Retinal pigment epithelial cell (primary cell): ENCODE measurements at places on chromosomes 3 and 15.

DNA sequence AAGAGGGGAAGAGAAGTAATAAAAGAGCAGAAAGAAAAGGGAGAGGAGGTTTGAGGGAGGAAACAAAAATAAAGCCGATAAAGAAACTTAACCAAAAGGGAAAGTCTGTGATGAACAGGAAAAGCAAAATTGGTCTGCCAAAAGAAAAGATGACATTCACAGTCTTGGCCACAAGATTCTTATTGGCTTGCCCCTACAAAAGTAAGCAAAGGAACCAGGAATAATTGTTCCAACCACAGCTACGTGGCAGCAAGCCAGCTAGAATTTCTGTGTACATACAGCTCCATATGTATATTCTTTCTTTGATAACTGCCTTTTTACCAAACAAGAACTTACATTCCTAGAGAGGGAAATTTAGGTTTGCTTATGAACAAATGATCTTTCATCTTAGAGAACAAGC lies 79.6 kb downstream of the MLH1 start:
- no peak for DNase-seq

DNA sequence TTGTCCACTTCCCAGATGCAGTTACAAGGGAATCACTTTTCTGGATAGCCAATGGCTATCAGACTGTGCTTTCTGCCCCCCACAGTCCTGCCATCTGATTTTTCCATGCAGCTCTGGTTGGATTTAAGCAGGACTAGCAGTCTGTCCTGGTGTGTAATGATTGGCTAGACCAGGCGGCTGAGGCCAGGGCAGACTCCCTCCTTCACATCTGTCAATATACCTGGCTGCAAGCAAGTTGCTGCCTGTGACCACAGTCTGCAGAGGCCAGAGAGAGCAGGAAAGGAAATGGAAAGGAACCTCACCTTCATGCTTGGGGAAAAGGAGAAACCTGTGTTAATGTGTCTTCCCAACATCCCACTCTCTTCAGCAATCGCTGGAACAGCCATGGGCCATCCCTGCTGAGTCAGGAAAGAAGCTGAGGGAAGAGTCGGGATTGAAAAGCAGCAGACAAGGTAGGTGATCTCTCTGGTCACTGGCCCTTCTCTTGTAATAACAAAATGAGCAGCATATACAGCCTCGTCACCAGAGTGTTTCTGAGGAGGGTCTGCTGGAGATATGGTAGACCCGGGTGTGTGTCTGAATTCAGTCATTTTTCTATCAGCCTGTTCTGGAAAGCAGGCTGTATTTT lies 126.7 kb upstream of the PHLDB2 start:
- DNase-seq, result no peak

DNA sequence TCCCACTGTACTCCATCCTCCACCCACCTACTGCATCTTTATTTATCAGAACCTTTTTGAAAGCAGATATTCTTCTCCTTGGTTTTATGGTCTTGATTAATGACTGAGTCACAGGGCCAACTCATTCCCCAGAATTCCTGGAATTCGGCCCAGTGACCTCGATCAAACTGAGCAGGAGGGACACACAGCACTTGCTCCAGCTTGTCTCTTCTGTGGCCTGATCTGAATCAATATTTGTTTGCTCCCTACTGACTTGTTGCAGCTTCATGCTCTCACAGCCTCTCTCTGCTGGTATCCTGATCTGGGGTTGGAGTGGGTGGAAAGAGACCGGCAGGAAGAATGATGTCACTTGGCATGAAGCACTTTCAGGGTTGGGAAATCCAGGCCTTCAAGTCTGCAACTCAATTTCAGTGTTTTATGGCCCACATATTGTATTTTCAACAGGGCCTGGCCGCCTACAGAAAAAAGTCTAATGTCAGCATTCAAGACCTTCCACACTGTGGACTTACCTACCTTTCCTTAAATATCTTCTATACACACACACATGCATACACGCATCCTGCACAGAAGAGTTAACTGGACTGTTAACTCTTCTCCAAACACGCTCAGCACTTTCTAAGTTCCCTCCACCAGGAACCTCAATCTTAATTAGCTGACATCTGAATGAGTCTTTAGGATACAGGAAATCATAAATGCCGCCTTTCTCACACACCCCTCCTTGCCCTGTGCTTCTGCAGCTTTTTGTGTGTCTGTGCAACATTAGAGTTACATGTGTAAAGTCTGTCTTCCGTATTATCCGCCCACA lies 4.6 kb downstream of the ANXA2 start:
- DNase-seq, result no peak

DNA sequence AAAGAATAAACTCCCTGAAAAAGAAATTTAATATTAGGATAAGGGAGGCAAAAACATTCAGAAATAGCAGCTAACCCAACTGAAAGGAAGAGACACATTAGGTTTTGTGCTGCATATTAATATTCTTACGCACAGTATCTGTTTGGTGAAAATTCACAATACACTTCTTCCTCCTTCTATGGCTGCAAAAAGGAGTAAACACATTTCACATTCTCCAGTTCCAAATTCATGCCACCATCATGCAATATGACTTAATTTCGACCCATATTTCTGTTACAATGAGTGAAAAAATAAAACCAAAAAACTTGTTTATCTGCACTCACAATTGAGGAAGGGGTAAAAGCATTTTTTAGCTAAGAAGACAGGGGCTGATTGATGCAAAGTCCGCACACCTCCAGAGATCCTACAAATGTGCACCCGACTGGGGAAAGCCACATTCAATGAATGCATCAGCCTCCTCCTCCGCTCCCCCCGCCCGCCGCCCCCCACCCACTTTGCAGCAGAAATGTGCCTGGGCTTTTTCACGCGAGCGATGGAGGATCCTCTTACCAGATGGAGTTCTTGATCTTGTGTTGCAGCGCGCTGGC lies 1.0 kb downstream of the RFX7 start:
- no peak for DNase-seq

DNA sequence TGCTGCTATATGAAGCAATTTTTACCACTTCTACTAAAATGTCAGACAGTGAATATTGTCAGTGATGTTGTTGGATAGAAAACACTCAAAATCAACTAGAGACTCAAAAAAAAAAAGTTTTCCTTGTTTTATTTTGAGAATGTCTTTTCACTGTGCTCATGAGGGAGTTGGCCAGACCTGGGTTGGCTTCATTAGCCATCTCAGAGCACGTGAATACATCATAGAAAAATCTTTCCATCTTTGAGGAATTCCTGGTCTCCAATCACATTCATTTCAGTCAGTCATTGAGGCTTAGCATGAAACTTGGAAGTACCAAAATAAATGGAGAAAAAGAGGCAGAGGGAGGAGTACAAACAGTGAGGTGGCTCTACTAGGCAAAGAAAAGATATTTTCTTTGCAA lies 57.6 kb upstream of the CMSS1 start:
- no peak for DNase-seq

- no peak for DNase-seq
Measured at GRCh38 chr15:60620708-60621107, 141.8 kb upstream of the ICE2 start.

GRCh38 chr3:143216709-143217182 lies 97.2 kb downstream of the CHST2 start:
- no peak for DNase-seq

GRCh38 chr3:31050296-31050695 lies 155.8 kb upstream of the GADL1 start:
- DNase-seq, result no peak

GRCh38 chr15:47124430-47125102 lies 592.7 kb upstream of the SEMA6D start:
- no peak for DNase-seq

GRCh38 chr3:71087143-71088018 lies 496.1 kb downstream of the FOXP1 start:
- DNase-seq, result no peak

DNA sequence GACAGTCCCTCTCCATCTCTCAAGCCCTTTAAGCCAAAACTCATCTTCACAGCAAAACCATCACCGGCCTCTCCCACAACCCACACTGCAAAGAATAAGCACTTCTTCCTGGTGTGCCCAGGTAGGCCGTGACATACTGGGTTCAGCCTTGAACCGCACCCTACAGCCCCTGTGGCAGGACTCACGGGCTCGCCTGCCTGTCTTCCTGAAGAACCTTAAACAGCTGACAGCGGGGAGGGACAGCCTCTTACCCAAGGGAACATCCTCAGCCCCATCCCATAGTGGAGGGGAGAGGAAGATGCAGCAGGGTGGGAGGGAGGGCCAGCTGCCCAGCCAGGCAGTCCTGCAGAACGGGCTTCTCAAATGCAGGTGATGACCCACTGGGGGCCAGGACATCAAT lies 40.2 kb downstream of the TBC1D2B start:
- DNase-seq, result no peak

DNA sequence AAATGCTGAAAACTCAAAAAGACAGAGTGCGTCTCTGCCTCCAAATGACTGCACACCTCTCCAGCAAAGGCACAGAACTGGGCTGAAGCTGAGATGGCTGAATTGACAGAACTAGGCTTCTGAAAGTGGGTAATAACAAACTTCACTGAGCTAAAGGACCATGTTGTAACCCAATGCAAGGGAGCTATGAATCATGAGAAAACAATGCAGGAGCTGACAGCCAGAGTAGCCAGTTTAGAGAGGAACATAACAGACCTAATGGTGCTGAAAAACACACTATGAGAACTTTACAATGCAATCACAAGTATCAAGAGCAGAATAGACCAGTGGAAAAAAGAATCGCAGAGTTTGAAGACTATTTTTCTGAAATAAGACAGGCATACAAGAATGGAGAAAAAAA lies 10.1 kb upstream of the AVEN start:
- peak; percentile 73 for DNase-seq

GRCh38 chr3:107416138-107416537 lies 38.9 kb downstream of the CCDC54 start:
- DNase-seq, result no peak

DNA sequence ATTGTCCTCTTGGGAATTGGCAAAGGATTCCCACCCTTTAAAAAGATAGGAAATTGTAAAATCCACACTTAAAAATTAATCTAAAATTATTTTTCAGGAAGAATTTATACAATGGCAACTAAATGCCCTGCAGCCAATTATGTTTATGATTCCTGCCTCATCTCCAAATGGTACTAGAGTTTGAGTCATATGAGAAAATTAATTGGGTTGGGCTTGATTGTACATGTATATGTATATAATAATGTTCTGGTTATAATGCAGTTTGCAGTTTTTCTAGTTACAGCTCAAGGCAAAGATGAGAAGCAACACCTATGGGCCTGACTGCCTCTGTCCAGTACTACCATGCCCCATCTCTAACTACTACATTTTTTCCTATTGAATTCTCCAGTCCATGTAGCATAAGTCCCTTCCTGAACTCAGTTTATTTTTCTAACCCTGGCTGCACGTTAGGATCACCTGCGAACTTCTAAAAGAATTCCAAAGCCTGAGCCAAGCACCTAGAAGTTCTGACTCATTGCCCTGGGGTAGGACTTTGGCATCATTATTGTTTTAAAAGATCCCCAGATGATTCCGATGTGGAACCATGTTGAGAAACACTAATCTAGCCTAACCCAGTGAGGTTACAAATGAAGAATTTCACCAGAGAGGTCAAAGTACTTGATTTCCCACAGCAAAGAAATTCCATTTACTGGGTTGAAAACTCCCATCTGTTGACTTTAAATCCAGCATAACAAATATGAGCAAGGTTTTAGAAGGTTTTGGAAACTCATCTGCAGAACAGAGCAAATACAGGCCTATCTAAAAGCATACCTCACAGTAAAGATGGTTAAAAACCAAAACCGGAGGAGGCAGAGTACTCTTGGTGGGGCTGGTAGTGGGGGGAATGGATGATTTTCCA lies 19.4 kb downstream of the TGFBR2 start:
- DNase-seq, result peak; percentile 80

DNA sequence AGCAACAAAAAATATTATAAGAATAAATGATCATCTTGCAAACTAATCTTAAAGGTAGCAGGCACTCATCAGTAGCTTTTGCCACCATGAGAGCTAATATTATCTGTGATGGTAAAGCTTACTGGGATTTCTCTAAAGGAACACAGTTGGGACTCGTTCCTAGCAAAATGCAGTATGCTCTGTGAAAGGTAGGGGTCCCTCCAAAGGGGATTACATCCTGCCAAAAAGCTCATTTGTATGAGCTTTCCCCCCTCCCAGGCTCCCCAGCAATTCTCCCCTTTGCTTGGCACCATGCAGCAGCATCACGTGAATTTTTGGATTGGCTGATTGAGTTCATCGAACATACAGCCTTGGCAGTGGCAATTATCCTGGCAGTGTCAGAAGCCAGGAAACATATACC lies 361.0 kb upstream of the PLSCR5 start:
- no peak for DNase-seq

- DNase-seq, result no peak
Measured at GRCh38 chr3:178206521-178206920, 329.7 kb upstream of the KCNMB2 start.

GRCh38 chr3:17142516-17142915 lies 257.8 kb downstream of the PLCL2 start:
- no peak for DNase-seq

DNA sequence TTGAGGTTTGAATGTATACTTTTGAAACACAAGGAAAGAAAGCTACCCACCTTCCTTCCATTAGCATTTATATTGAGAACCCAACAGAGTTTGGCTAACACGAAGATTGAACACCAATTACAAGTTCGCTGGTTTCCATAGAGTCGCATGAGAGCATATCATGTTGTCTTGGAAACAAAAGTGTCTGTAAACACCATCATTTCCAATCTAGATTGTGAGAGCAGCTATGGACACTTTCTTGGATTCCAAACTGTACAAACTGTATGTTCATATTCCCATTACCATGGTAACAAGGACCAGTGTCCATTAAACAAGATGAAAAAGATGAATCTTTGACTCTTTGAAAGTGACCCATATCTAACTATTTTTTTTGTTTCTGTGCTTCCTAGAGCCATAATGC lies 529.9 kb upstream of the ROBO1 start:
- DNase-seq, result no peak

- no peak for DNase-seq
Measured at GRCh38 chr15:23596736-23597135, 31.3 kb downstream of the MKRN3 start.

GRCh38 chr15:93028111-93028631 lies 60.8 kb downstream of the RGMA start:
- no peak for DNase-seq

- DNase-seq, result no peak
Measured at GRCh38 chr15:86278586-86278985, 198.9 kb downstream of the AGBL1 start.

DNA sequence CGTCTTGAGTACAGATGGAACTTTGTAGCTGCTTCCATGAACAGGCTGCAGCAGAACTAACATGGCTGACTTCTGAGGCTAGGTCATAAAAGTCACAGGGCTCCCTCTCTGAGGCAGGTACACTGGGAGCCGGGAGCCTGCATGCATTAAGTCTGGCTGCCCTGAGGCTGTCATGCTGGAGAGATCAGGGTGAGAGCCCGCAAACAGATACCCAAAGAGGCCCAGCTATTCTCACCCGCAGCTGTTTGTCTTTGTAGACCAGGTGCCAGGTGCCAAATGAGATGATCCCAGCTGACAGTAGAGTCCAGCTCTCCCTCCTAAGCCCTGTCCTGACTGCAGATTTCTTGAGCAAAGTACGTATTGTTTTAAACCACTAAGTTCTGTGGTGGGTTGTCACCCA lies 8.6 kb upstream of the SLCO3A1 start:
- DNase-seq, result no peak

DNA sequence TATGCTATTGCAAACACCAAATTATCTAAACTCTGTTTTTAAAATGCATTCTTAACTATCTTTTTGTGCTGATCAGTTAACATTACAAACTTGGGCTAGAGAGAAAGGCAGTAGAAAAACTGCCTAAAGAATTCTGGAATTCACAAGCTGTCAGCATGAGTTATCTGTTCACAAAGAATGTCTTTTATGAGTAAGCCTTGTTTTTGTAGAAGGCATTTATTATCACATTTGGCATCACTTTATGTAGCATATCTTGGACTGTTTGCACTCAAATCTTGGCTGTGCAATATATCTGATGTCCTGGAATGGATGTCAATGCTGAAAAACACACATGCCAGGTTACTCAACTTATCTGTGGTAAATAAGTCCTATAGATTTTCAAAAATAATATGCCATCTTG lies 15.5 kb upstream of the BCHE start:
- no peak for DNase-seq
